ENCODE measurements at places on chromosomes 1 and 21.

- DNase-seq: peak; percentile 72
Observed at GRCh38 chr1:232529747-232530146, 100.2 kb downstream of the SIPA1L2 start.

- peak; percentile 86 for DNase-seq
Observed at GRCh38 chr1:219422811-219423598, 189.9 kb downstream of the ZC3H11B start.

GRCh38 chr21:34836933-34837505 lies 168.2 kb downstream of the CLIC6 start:
- no peak for DNase-seq

GRCh38 chr1:23122023-23122748 lies 46.5 kb downstream of the LUZP1 start:
- DNase-seq: no peak

GRCh38 chr1:201329286-201329685 lies 46.0 kb downstream of the PKP1 start:
- no peak for DNase-seq

- DNase-seq: no peak
Observed at GRCh38 chr1:233278631-233279030, 16.9 kb downstream of the PCNX2 start.

GRCh38 chr1:34013958-34014737 lies 150.3 kb downstream of the HMGB4 start:
- DNase-seq: peak; percentile 13
